ENCODE measurements at places on chromosomes 11 and 22.

GRCh38 chr11:97856666-97857065 is 1164.1 kb upstream of the CNTN5 start:
- DNase-seq, result no peak

GRCh38 chr22:44878483-44879300 is 126.3 kb downstream of the ARHGAP8 start:
- DNase-seq, result no peak

DNA sequence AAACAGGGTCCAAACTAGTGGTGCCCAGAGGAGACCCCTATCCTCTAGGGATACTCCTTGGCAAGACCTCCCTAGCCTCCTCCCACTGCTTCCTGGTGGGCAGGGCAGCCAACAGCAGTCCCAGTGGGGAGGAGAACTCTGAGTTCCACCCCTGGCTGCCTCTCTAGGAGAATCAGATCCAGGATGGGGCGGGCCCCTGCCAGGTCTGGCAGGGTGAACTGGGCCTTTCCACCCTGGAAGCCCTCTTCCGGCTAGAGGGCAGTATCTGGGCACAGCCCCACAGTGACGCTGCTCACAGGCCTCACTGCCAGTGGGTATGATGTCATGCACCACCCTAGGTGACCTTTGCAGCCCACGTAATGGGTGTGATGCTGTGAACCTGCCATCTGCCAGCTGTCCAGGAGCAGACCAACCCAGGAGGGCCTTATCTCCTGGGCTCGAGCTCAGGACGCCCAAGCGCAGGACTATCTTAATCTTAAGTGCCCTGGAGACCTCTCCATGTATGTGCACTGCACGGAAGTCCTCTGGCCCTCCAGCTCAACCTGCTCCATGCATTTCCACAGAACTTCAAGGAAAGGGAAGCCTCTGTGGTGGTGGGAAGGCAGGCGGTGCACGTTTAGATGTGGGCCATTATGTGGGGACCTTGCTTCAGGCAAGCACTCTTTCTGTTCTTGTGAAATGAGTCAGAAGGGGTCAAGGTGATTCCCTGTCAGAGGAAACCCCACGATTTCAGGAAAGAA is 31.8 kb upstream of the FCHSD2 start:
- no peak for DNase-seq

DNA sequence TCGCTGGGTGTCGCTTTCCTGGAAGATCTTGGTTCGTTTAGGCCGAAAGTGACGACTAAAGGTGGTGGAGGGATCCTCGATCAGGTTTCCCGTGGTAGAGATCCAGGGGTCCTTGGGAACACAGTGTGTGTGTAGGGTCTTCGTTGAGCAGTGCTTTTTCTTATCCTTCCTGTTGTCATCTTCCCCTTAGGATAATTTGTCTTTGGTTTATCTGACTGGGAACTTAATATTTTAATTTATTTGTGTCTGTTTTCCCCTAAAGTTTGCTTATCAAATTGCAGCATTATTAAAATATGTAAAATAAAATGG is 403 bp downstream of the RBM7 start:
- no peak for DNase-seq

- no peak for DNase-seq
Observed at GRCh38 chr11:20627026-20627425, 27.6 kb downstream of the SLC6A5 start.

DNA sequence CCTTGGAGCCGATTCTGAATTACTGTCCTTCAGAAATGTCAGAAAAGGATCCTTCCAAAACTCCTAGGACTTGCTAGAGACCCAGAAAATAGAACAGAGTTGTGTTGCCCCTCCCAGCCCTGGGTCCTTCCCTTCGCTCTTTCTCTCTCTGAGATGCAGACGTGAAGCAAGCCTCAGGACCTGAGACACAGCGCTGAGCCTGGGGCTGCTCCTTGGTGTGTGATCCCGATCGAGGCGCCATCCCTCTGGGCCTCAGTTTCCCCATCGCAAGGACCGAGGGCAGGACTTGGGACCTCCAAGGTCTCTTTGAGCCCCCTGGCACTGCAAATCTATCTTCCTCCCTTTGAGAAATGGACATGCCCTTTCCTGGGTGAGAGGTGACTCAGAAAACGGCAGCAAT is 533.5 kb downstream of the TBC1D22A start:
- no peak for DNase-seq

DNA sequence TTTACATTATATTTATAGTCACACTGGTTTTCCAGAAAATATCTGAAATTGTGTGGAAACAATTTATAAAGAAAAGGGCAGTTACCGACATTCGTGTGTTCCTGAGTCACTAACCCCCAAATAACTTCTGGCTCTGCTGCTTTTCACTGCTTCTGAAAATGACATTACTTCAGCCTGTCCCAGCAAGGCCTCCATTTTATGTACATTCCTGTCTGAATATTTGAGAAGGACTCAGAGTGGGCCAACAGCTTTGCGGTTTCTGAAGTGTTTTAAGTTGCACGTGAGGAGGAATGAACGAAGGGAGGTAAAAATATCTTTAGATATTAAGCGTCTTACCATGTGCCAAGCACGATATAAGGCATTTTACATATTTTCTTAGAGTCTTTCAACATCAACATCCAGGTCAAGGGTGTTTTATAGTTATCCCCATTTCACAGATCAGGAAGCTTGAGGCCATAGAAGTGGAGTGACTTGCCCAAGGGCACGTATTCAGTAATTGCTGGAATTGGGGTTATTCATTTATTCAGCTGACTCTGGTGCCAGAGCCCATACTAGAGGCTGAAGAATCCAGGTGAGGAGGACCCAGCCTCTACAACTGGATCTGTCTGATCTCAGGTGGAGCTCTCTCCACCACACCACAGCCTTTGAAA is 30.8 kb upstream of the WNT11 start:
- no peak for DNase-seq

DNA sequence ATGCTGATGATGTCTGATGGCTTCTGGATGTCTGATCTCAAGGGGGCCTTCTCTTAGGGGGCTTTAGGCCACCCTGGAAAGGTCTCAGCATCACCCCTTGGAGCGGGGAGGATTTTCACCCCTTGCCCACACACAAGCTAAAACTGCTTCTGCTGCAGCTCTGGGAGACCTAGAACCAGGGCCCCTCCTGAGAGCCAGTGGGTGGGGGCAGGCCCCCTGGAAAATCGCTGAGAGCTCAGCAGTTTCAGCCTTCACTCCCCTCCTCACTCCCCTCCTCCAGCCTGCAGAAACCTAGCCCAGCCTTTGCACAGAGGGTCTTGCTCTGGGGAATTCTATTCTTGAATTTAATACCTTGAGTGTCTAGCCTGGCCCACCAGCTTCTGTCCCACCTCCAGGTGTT is 17.2 kb downstream of the CD6 start:
- DNase-seq, result no peak

DNA sequence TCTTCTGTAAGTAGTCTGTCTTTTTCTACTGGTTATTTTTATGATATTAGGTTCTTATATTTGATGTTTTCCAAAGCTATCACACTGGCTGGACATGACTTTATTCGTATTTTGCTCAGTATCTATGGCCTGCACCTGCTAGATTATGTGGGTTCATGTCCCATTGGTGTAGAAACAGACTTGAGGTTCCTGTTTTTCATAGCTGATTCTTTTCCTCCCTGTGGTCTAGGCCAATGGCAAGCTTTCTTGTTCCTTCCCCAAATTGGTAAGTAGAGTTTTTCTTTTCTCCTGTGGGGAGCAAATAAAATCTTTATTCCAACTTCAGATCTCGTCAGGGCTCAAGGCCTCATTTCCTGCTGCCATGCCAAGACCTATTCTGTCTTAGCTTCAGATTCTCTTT is 30.2 kb upstream of the SWAP70 start:
- peak; percentile 60 for DNase-seq

GRCh38 chr11:20080032-20080685 is 80.1 kb downstream of the DBX1 start:
- no peak for DNase-seq

DNA sequence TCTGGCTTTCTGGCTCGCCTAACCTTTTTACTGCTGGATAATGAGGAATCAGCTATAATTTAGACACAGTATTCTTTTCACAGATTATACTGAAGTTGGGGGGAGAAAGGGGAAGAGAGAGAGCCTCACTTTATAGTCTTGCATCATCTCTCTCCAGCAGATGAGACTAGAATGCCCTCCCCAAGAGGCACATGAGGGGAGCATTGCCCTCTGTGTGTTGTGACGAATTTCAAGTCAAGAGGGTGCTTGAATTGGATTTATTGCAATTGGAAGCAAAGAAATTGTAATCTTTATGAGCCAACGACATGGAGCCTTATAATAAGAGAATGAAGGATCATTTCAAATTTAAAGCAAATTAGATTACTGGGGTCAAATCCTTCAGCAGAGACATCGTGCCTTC is 17.6 kb upstream of the CADM1 start:
- DNase-seq, result no peak

GRCh38 chr22:29199702-29200400 is 5.8 kb upstream of the EMID1 start:
- DNase-seq, result no peak

GRCh38 chr11:20597680-20598484 is 1.5 kb upstream of the SLC6A5 start:
- no peak for DNase-seq

DNA sequence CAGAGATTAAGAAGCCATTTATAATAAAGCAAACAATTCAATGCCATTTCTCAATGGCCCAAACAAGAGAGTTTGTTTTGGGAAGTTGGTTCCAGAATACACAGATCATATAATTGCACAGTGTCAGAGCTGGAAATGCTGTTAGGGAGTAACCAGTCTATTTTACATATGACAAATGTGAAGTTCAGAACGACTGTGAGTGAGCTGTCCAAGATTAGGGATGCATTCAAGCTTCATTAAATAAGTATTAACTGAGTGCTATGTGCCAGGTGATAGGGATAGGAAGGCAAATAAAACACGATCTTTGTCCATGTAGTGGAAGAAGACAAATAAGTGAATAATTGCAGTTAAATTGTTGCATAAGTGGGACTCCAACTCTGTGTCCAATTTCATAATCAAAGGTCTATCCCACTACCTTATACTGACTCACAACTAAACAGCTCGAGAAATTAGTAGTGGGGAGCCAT is 33.1 kb upstream of the PICALM start:
- DNase-seq, result peak; percentile 6

DNA sequence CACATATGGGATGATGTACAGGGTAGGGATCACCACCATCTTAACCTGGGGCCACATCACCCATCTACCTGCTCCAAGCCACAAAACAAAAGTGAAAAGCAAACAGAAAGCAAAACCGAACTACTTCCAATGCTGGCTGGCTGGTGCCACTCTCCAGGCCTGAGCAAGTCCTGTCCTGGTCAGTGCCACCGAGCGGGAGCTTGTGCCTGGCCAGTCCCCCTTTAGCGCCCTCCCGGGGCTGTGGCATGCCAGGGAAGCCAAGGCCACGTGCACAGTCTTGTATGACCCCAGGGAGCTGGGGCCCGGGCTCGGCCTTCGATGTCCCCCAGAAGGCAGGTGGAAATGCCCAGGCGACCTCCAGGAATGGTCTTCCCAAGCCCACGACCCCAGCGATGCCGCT is 17.9 kb upstream of the NAP1L4 start:
- DNase-seq, result no peak

DNA sequence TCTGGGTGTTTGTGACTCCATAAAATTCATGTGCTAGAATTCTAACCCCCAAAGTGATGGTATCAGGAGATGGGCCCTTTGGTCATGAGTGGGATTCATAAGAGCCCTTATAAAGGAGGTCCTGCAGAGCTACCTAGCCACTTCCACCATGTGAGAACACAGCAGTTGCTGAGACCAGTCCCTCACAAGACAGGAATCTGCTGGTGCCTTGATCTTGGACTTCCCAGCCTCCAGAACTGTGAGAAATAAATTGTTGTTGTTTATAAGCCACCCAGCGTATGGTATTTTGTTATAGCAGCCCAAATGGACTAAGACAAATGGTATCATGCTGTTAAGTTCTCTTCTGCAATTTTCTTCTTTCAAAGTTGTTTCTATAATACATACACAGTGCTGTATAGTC is 1.5 kb upstream of the PLAAT5 start:
- no peak for DNase-seq

Data from CD14-positive monocyte (primary cell).